Kidney (tissue), 22 donors: ENCODE measurements at places on chromosomes 4 and X. TPM values are rescaled to one million over a fixed set of nuclear protein-coding genes. Genes with fewer than 3 reads are reported as not detected.

Gene CC2D2A
- 26.7 TPM for total RNA-seq

Gene DRP2
- total RNA-seq = 0.16 TPM

Gene CTAG2
- 0.28 TPM for total RNA-seq

Gene CXCL3
- total RNA-seq = 2.8 TPM

Gene GAGE2A
- not detected for total RNA-seq

Gene IL1RAPL1
- total RNA-seq = 0.19 TPM

Gene NSDHL
- 14.3 TPM for total RNA-seq

Gene ADH1B
- total RNA-seq = 223 TPM

Gene USP17L12
- not detected for total RNA-seq

Gene PNMA6A
- total RNA-seq = 4.2 TPM

Gene SH3RF1
- 35.7 TPM for total RNA-seq

Gene VEGFC
- total RNA-seq = 14.3 TPM

Gene GLOD5
- total RNA-seq = 0.94 TPM

Gene HS3ST1
- 39.0 TPM for total RNA-seq

Gene LEF1
- 14.5 TPM for total RNA-seq

Gene CLDN2
- 140 TPM for total RNA-seq

DNA sequence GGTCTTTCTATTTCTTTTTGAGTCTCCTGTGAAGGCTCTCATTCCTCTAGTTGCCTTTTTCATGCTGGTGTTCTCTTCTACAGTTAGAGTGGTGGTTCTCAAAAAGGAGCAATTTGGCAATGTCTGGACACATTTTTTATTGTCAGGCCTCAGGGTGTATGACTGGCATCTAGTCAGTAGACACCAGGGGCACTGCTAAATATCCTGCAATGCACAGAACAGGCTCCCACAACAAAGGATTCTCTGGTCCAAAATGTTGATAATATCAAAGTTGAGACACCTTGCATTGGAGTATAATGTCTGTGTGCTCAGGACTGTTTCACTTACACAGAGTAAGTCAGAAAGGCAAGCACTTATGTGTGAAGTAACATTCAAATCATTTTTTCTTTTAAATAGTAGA is 1360.7 kb downstream of the ADGRL3 start:
- no peak for DNase-seq

DNA sequence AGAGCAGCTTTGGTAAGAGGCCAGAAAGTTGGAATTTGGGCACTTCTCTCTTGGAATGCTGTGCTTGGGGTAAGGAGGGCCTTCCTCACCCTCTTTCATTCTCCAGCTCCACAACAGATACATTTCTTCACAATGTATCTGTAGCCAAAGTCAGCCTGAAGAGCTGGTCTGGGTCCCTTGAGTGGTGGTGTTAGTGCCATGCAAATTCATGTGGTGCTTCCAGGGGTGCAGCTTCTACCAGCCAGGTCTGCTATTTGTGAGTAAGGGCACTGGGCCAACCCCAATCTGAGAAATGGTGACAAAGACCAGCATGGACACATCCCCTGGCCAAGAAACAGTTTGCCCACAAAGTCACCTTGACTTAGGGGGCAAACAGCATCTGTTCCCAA is 17.8 kb downstream of the AMER1 start:
- no peak for DNase-seq

DNA sequence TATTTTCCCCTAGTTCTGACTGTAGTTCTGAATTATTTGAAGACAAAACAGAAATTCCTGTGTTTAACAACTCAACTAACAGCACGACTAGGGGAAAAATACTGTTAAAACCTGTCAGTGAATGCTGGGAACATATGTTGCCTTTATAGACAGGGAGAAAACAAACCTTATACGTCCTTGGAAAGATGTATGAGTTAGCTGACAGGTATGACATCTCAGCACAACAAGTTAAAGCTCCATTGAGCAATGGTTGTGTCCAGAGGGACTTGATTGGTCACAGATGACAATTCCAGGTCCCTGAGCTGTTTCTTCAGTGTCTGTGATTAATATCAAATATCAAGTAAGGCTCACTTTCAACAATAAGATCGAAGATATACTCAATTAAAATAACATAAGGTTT is 58.2 kb upstream of the DDIT4L start:
- DNase-seq = no peak

- no peak for DNase-seq
Measured at GRCh38 chrX:114101081-114101480, 482.8 kb upstream of the HTR2C start.

GRCh38 chrX:132389480-132389879 is 99.4 kb downstream of the MBNL3 start:
- DNase-seq = no peak

- DNase-seq = no peak
Measured at GRCh38 chrX:152932598-152933175, 34.8 kb downstream of the ZNF185 start.

- no peak for DNase-seq
Measured at GRCh38 chrX:21747558-21747957, 10.4 kb downstream of the SMPX start.

DNA sequence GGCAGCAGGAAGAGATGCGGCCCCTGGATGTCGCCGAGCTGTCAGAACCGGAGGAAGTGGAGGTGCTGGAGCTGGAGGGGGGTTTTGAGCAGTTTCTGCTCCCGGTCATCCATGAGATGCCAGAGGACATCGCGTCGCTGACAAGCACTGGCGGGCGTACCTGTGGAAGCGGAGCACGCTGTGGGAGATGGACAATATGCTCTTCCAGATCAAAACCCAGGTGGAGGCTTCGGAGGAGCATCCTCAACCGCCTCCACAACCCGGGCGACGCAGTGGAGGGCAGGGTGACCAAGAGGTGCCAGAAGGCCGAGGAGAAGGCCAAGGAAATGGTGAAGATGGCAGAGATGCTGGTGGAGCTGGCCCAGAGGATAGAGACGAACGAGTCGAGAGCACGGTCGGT is 7.6 kb upstream of the CCNQ start:
- no peak for DNase-seq

DNA sequence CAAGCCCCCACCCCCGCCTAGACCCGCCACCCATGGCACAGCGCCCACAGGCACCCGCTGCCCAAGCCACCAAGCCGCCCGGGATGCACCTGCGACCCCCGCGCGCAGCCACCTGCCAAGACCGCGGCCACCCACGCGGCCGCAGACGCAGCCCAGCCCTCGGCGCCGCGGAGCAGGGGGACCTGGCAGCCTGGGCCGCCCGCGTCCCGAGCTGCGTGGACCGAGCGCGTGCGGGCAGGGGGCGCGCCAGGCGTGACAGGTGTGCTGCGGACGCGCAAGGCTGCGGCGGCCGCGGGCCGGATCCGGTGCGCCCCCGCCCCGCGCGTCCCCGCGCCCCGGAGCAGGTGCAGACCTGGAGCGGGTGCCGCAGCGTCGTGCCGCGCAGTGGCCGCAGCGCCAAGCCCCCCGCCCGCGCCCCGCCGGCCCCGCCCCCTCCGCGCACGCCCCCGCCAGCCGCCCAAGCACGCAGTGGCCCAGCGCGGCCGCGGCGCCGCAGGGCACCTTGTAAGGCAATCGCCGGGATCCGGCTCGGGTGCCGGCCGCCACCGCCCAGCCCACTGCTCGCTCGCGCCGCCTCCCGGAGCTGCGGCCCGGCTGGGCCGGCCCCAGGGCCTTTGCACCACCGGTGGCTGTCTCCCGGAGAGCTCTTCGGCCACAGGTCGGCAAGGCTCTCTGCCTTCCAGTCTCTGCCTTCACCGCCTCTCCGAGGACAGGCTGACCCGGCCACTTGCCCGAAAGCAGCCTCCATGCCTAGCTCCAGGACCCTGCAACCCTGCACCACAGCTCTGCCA is at the start of gene PNCK:
PNCK (minus strand) TSS at position 386 of the 791 bp plus-strand sequence. CDS start 737 bp downstream, outside the sequence.
- no peak for DNase-seq

GRCh38 chrX:95076449-95076848 is 1402.4 kb downstream of the FAM133A start:
- peak; percentile 1 for DNase-seq

GRCh38 chrX:48597353-48598264 is at the start of gene WDR13:
WDR13 (plus strand) TSS chrX:48597492; CDS start chrX:48597997, 505 bp downstream.
- peak; percentile 96 for DNase-seq

GRCh38 chr4:128159967-128160366 is 98.9 kb downstream of the LARP1B start:
- no peak for DNase-seq

GRCh38 chr4:150219841-150220240 is 141.6 kb downstream of the DCLK2 start:
- DNase-seq = no peak

DNA sequence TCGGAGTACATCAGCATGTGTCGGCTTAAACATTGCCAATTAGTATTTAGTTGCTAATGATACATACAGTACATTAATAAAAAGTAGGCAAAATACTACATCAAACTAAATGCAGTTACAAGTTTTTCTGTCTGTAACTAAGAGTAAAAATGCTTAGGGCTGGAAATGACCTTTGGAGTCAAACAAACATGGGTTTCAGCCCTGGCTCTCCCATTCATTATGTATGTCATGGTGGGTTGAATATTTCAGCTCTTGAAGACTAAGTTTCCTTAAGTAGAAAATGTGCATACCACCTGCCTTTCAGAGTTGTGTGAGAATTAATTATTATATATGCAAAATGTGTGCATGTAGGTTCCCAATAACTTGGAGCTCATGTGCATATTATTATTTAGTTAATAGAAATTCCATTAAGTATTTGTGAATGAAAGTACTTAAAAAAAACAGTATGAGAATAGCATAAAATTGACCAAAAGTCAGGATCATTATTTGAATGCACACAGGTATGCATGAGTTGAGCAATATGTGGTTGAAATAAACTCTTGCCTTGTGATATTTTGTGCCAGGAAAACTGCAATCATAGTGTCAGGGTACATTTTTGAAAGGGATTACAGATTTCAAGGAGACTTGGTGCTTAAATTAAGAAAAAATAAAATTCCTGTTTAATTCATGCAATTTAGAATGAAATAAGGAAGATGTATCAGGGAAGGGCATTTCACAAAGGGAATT is 2048.7 kb downstream of the PCDH7 start:
- DNase-seq = peak; percentile 6

GRCh38 chr4:119627267-119628255 is 1.0 kb downstream of the PDE5A start:
- peak; percentile 84 for DNase-seq

GRCh38 chrX:123835661-123836371 is 24.0 kb upstream of the XIAP start:
- DNase-seq = no peak

- peak; percentile 40 for DNase-seq
Measured at GRCh38 chr4:52600275-52600674, 58.8 kb downstream of the USP46 start.

- DNase-seq = no peak
Measured at GRCh38 chr4:10437735-10438134, 19.5 kb downstream of the ZNF518B start.

DNA sequence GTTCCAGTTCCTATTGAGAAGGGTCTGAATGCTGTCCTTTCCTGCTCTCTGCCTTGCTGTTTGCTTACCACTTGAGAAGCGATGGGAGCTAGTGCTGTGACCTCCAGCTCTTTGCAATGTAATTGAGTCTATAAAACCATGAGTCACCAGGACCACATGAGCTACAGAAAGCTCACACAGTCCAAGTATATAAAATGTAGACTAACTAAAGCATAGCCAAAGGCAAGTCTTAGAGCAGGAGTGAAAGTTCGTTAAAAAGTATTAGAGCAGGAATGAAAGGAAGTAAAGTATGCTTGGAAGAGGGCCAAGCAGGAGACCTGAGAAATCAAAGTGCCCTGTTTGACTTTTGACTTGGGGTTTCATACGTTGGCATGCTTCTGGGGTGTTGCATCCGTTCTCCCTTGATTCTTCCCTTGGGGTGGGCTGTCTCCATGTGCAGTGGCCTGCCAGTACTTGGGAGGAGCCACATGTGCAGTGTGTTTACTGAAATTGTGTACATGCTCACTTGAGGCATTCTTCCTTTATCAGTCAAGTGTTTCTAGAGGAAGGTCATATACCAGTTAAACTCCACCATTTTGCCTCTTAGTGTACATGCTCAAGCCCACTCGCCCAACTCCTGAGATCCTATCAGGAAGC is 71.3 kb upstream of the KIT start:
- no peak for DNase-seq

GRCh38 chrX:100830547-100830946 is 10.4 kb downstream of the CSTF2 start:
- DNase-seq = no peak

DNA sequence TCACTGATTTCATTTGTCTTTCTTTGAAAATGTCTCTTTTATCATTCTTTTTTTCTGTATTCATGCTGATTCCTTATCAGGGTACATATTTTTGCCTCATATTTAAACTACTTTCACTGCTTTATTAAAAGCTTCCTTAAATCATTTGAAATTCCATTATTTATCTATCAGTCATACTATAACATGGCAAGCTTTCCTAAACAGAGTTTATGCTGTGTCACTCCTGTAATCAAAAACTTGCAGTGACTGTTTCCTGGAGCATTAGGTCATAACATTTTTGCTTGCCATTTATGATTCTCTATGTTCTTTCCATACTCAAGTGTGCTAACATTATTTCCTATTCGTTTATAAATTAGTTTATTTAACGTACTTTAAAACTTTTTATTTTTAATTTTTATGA is 203.7 kb downstream of the BMPR1B start:
- no peak for DNase-seq

DNA sequence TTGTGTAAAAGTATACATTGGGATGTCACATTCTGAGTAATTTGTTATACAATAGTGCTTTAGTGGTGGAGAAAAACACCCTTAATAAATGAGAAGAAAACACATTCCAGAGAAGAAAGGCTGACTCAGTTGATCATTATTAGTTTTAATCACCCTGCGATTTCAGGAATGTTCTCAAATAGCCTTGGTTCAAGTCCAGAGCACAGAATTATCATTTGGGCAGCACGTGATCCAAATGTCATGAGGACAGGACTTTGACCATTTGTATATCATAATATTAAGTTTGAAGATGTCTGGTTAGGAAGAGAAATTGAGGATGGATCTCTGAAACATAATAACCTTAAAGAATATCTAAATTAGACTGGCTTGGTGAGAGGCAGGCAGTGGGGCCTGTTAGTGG is 1434.3 kb upstream of the TENM3 start:
- no peak for DNase-seq

GRCh38 chrX:68658530-68658929 is 11.1 kb downstream of the STARD8 start:
- peak; percentile 80 for DNase-seq

DNA sequence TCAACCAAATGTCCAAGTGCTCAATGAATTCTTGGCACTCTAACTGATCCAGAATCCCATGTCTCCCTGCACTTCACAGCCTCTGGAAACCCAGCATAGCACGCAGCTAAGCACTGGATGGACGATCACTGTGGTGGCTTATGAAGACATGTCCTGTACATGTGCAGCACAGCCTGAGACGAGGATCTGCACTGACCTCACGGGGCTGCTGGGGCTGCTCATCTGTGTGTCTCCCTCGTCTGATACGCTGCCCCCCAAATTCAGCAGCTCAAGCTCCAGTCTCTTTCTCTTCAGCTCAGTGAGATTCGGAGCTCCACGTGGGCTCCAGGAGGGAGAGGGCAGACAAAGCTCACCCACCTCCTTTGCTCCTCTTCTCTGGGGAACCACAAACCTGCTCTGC is 126.9 kb downstream of the CPZ start:
- no peak for DNase-seq
